ENCODE measurements at places on chromosomes 2 and 18.
A peak's percentile ranks its signal among the peaks of the same experiment; 100 is the strongest.

GRCh38 chr2:232325324-232326273 is 53.0 kb upstream of the ALPP start:
- peak; percentile 81 for DNase-seq

GRCh38 chr2:65320042-65320725 is 92.6 kb downstream of the ACTR2 start:
- DNase-seq, result no peak

DNA sequence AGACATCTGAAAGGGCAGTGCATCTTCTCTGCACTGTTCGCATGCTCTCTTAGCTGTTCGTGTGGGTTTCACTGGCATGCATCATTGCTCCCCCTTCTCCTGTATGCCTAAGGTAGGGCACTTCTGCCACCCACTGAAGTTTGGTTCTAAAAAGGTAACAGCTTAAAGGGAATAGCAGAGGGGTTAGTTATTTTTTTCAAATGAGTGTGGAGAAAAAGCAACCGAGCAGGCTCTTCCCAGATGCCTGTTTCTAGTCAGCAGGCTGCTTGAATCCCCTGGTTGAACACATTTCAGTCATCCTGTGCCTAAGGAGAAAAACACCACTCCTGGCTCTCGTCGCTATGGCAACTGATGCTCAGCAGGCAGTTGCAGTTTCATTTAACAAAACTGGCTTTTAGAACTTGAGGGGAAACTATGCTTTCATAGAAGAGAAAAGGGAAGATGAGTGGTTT is 69.8 kb upstream of the GALNT3 start:
- DNase-seq, result no peak

DNA sequence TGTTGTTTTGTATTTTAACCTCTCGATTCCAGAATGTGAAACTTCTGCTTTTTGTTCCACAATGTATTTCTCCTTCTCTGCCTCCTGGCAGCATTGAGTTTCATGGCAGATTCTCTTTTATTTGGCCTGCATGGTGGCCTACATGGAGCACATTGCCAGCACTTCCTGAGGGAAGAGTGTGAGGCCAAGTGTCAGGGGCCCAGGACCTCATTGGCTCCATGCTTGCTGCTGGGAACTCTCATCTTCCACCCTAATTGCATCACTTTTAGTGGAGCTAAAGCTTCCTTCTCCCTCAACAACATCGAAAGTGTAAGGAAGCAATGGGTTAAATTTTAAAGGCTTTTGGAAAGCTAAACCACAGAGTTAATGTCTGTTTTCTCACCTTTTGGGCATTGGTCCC is 9.5 kb downstream of the TRIB2 start:
- no peak for DNase-seq

GRCh38 chr2:147714582-147714981 is 130.2 kb upstream of the ACVR2A start:
- DNase-seq, result no peak

- DNase-seq, result no peak
These were observed 50.5 kb upstream of the ITPRID2 start for GRCh38 chr2:181841079-181841478.

DNA sequence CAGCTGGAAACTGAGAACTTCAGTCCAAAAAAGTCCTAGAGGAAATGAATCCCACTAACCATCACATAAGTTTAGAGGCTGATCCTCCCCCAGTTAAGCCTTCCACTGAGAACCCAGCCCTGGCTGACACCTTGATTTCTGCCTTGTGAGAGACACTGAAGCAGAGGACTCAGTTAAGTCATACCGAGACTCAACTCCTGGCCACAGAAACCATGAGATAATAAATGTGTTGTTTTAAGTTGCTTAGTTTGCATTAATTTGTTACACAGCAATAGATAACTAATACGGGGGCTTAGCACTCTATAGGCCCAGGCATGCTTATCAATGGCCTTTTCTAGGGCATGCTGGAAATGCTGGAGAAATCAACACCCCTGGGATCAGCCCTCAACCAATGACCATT is 3.4 kb upstream of the ADD2 start:
- DNase-seq, result no peak

DNA sequence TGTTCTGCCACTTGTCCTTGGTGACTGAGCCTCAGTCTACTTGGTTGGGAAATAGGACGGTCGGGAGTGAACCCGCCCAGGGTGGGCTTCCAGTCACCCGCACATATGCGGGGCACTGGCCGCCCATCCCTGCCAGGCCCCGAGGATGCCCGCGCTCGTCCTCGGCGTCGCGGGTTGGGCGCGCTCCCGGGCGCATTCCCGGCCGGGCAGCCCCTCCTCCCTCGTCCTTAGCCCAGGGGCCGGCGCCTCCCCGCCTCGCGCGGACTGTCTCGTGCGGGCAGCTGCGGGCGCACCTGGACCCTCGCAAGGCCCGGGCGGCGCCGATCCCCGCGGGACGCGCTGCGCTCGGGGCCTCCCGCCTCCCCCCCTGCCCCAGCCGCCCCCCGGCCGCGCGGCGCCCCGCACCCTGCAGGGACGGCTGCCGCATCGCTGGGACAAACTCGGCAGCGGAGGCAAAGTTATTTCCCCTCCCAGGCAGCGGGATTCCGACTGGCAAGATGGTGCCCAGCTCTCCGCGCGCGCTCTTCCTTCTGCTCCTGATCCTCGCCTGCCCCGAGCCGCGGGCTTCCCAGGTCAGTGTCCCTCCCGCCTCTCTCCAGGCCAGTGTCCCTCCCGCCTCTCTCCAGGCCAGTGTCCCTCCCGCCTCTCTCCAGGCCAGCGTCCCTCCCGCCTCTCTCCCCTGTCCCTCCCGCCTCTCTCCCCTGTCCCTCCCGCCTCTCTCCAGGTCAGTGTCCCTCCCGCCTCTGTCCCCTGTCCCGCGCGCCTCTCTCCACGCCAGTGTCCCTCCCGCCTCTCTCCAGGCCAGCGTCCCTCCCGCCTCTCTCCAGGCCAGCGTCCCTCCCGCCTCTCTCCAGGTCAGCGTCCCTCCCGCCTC is at the start of gene FBLN7:
FBLN7 (plus strand) TSS at position 227 of the 874 bp plus-strand sequence; CDS start at position 498, 271 bp downstream.
- DNase-seq, result peak; percentile 61

- no peak for DNase-seq
These were observed 65.3 kb downstream of the PTPRM start for GRCh38 chr18:7632152-7633098.

DNA sequence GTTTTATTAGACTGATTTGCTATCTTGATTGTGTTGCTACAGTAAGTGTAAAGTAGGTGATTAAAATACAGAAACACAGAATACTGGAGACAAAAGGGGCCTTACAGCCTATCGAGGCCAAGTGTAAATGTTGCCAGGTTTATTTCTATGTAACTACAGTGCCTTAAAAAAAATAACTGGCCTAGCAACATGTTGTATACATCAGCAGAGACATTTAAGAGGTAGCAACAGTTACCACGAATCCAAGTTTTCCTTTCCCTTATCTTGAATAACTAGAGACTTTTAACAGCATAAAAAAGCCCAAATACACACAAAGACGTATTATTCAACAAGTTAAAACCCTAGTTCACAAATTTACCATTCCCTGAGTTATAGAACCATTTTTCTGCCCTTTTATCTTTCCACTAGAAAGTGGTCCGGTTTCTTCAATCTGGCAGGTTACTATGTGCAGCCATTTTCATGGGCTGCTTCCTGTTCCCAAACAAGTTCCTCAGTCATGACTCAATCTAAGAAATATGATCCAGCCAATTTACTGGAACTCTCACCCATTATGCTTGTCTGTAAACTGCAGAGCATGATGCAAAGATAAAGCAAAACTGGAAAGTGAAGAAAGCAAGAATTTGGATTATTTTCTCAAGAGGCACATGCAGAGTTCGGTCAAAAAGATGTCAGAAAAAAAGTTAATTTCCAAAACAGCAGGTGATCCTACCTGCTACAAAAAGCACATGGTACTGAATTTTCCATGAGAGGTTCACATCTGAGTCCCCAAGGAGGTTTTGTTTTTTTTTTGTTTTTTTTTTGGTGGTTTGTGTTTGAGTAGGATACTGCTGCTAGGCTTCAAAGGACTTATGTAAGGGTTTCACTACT is 22.2 kb downstream of the NFE2L2 start:
- DNase-seq, result no peak

DNA sequence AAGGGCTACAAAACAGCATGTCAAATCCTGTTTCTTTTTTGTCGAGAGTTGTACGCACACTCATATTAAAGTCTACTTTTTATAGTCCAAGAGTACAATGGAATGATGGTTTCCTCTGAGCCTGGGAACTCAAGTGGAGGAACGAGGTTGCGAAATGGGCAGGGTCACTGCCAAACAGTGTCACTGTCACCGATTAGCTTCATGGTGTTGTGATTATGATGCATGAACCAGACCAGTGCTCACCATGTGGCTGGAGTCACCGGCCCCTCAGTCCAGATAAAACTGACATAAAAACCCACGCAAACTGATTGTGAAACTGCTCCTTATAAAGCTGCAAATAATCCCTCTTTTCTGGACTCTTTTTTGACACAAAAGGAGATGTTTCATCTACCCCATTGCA is 122.0 kb downstream of the COPS8 start:
- no peak for DNase-seq

GRCh38 chr18:31835528-31836133 is 75.0 kb upstream of the SLC25A52 start:
- no peak for DNase-seq

Data from activated CD8-positive, alpha-beta memory T cell treated with anti-CD3 and anti-CD28 coated beads for 24 hours (primary cell).